ENCODE measurements at places on chromosomes 2 and 18. TPM values are rescaled to one million over a fixed set of nuclear protein-coding genes. Genes with fewer than 3 reads are reported as not detected.

DUSP19 gene
- 0.37 TPM for total RNA-seq

DNA sequence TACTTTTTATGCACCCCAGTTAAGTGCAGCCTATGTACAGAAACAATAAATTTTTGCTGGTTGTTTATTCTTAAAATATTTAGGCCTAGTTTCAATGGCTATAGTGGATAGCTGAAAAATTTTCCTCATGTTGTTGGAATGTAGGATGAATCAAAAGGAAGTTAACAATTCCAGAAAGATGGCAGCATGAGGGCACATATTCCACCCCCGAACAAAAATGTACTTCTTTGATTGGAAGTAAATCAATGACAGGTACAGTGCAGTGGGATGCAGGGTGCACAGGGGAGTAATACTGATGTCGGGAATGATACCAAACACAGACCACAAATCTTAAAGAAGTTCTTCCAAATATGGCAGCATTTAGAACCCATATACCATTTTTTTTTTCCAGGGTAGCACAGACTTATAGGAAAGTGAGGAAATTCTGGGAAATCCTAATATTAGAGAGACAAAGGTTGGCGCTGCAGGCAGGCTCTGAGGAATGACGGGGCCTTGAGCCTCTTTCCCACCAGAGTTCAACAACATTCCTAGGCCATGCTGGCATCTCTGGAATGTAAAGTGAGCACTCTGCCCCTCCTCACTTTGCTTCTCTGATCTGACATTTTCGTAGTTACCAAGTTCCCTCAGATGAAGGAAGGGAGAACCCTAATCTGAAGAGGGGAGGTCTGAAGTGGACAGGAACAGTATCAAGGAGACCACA, 36.6 kb upstream of the IKZF2 start:
- no peak for DNase-seq

DNA sequence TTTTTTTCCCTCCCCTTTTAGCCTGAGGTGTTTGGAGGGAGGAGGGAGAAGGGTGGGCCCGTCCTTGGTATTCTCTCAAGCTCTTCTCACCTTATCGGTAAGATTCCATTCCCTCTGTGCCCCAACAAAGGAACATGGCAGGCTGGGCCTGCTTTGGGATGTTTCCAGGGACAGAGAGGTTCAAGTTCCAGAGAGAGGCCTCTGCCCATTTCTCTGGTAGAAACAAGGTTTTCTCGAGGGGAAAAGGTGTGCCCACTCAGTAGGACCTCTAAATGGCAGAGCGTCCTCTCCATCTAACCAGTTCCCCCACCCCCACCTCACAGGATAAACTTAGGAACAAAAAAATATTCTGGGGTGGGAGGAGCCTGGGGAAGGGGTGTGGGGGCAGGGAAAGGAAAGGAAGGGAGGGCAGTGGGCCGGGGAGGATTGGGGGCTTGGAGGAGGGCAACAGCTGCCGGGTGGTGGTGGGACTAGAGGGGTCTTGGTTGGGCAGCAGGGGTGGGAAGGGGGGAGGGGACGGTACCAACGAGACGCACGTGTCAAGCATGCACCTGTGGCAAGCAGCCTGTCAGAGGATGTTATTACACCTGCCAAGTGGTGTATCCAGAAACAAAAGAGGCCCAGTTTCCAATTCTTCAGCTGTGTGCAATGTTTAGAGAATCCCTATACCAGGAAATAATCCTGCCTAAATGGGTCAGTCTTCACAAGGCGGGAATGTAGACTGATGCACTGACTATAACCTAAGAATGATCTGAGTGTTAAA, 2.1 kb downstream of the PCBP1 start:
- peak; percentile 18 for DNase-seq

DNA sequence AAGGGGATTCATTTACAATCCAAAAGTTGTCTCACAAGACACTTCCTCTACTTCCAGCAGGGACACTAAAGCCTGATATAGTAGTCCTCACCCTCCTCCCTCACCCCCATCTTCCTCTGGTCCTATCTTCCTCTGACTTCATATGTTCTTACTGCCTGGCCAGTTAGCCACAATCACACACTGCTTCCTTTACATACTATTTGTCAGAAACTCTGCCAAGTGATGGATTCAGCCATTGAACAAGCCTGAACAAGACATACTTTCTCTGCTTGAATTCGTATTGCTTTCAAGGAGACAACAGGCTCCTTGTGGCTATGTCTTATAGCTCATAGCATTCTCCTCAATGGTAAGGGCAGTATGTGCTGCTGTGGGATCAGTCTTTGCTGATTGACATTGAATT, 672.2 kb downstream of the BCL11A start:
- no peak for DNase-seq

GRCh38 chr2:8088810-8089209, 593.0 kb upstream of the ID2 start:
- DNase-seq = no peak

DNA sequence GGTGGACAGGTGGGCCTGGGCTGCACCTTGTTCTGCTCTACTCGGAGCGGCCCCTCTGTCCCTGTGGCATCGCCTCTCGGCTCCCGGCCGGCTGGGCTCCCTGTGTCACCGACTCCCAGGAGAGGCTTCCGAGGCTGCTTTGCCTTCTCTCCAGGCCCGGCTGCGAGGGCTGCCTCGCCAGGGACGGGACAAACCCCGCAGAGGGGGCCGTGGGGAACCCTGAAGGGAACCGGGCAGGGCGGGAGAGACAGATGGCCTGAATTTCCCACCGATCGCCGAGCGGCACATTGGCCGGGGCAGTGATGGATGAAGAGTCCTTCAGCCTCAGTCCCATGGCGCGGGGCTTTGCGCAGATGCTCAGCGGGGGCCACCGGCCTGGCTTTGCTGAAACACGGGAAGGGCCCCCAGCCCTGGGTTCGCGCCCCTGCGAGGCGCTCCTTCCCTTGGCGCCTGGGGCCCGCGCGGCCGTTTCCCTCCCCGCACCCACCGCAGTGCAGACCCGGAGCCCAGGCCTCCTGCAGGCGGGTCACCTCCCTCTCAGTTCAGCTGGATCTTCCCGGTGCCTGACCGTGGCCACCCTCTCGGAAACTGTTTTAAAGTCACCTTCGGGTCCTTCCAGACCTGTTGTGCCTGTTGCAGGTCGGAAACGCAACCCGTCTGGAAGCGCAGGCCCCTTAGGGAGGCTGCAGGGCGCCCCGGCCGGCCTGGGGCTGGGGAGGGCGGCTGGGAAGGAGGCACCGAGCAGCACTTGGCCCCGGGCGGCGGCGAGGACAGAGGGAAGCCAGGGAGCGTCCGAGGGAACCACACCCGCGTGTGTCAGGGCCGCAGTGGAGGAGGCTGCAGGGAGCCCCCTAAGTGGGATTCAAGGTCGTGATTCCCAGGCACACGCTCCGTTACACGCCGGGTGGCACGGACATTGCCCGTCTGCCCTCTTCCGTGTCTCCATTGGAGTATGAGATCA, 341.9 kb upstream of the SALL3 start:
- DNase-seq = no peak

DNA sequence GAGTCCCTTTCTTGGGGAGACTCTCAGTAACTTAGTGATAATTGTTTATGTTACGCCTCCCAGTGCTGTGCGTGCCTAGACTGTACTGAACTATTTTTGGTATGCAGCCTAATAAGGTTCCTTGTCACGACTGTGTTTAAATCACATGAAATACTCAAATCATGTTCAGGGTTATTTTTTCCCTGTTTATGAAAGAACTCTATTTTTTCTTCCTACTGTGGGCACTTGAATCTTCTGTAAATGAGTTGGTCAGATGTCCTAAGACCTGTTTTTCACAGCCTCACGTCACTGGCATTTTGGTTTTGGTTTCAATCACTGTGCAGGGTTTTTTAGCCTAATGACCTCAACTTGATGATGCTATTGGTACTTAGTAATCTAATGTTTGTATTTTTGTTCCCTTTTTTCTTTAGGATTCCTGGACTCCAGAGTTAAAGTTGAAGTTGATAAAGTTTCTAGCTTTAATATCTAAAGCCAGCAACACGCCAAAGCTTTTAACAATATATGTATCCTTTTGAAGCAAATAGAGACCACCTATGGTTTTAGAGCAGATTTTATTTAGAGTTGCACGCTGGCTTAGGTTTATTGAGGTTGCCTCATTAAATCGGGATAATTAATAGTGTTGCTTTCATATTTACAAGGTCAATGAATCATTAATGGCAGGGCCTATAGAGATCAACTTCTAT, 24.0 kb downstream of the ARMC9 start:
- no peak for DNase-seq

TRIM54 gene
- 5.8 TPM for total RNA-seq

GRCh38 chr2:86783615-86784339, 6.9 kb downstream of the CD8A start:
- no peak for DNase-seq

DNA sequence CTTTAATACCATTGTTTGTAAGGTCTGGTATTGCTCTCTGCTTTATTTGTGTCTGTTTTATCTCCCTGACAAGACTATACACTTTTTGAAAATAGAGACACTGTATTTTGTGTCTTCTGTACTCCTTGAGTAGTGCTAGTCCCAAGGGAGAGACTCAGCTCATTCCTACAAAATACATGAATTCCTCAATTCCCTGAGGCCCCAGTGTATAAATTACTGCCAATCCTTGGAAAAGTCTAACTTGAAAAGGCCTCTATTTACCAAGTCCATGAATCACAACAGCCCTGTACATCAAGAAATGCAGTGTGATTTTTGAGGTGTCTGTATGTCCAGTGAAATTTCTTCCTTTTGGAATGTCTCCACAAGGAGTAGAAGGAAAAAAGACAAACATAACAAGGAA, 34.9 kb upstream of the NEDD4L start:
- DNase-seq = no peak

CCDC74A gene
- total RNA-seq = 5.6 TPM

- no peak for DNase-seq
Observed at GRCh38 chr2:64823794-64824193, 165.4 kb upstream of the SLC1A4 start.

DRC1 gene
- total RNA-seq = not detected

DNA sequence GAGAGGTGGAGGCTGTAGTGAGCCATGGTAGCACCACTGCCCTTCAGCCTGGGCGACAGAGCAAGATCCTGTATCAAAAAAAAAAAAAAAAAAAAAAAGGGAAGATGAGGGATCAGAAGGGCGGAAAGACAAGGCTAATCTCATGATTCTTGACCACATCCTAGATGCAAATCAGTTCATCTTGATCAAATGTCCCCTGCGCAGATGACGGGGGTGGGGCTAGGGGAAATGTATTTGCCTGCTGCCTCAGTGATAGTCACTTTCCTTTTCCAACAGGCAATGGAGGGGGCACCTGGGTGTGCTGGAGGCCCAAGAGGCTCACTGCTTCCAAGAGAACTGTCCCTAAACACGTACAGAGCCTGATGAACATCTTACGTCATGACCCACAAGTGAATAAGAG, 3.7 kb upstream of the EMILIN2 start:
- no peak for DNase-seq

GRCh38 chr2:16138811-16139662, 198.7 kb downstream of the MYCN start:
- DNase-seq = no peak

DPP4 gene
- total RNA-seq = 19.0 TPM

- no peak for DNase-seq
Observed at GRCh38 chr2:84815146-84815545, 65.7 kb downstream of the TRABD2A start.

DNA sequence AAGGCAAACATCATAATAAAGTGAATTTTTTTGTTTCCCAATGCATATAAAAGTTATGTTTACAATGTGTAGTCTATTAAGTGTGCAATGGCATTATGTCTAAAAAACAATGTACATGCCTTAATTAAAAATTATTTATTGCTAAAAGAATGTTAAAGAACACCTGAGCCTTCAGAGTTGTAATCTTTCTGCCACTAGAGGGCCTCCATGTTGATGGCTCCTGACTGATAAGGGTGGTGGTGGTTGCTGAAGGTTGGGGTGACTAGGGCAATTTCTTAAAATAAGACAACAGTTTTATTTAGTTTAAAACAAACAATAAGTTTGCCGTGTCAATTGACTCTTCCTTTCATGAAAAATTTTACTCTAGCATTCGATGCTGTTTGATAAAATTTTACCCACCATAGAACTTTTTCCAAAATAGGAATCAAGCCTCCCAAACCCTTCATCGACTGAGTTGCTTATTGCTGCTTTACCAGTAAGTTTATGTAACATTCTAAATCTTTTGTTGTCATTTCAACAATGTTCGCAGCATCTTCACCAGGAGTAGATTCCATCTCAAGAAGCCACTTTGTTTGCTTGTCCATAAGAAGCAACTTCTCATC, 32.3 kb downstream of the MAP3K2 start:
- peak; percentile 75 for DNase-seq

GRCh38 chr2:108583903-108584520, 49.7 kb downstream of the LIMS1 start:
- peak; percentile 82 for DNase-seq

DARS1 gene
- total RNA-seq = 29.6 TPM

TMEM185B gene
- total RNA-seq = 65.3 TPM

DNA sequence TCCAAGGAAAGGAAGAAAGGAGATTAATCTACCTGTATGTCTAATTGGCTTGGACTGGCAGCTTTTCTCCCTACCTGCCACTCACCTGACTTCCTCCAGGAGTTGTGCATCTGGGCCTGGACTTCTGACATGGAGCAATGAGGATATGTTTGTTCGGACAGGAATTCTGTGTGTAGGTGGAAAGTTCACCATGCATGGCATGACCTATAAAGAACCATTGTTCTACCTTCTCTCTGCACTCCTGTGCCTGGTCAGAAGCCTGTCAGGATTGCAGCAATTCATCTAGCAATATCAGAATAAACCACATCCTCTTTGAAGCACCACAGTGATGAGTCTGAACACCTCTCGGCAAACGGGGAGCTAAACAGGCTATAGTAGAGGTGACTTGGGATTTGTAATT, 20.8 kb downstream of the CCDC85A start:
- no peak for DNase-seq

DNA sequence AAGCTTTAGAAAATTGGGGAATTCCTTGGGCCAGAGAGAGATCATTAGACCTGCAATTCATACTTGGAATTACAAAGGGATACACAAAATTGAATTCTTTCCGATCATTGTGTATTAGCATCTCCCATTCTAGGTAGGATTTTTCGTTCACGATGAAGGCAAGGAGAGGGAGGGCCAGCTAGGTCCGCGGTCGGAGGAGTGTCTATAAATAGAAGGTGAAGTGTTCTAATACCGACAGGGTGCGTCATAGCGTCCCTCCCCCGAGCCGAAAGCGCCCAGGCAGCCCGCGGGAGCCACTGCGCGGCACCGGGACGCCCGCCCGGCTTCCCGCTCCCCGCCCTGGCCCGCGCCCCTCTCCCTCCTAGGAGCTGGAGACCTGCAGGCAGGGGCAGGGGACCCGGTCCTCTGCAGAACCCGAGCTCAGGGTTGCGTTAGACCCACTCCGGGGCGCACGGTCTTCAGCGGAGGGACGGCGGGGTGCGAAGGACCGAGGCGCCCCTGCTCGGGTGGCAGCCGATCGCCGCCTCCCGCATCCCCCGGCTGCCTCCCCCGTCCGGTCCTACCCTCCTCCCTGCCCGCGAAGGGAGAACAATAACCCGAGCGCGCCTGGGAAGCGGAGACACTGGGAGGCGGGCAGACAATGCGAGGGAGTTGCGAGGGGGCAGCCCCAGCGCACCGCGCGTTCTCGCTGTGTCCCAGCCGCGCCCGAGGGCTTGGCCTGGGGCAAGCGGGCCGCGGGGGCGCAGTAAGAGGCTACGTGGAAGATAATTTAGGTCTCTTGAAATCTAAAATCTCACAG, 114.2 kb upstream of the SERTAD2 start:
- peak; percentile 92 for DNase-seq

- DNase-seq = no peak
Observed at GRCh38 chr18:36650266-36650665, 178.5 kb downstream of the TPGS2 start.

GRCh38 chr18:41761333-41762018, 193.6 kb upstream of the PIK3C3 start:
- DNase-seq = no peak

GRCh38 chr18:904218-905090, at the start of gene ADCYAP1:
TSS of gene ADCYAP1 (plus strand) at chr18:904871. CDS start at chr18:905387, 516 bp downstream.
- no peak for DNase-seq

GRCh38 chr2:106963156-106963555, 77.2 kb upstream of the ST6GAL2 start:
- no peak for DNase-seq

Data from HT-29 (cell line).